ENCODE measurements at places on chromosomes 2 and 18.

DNA sequence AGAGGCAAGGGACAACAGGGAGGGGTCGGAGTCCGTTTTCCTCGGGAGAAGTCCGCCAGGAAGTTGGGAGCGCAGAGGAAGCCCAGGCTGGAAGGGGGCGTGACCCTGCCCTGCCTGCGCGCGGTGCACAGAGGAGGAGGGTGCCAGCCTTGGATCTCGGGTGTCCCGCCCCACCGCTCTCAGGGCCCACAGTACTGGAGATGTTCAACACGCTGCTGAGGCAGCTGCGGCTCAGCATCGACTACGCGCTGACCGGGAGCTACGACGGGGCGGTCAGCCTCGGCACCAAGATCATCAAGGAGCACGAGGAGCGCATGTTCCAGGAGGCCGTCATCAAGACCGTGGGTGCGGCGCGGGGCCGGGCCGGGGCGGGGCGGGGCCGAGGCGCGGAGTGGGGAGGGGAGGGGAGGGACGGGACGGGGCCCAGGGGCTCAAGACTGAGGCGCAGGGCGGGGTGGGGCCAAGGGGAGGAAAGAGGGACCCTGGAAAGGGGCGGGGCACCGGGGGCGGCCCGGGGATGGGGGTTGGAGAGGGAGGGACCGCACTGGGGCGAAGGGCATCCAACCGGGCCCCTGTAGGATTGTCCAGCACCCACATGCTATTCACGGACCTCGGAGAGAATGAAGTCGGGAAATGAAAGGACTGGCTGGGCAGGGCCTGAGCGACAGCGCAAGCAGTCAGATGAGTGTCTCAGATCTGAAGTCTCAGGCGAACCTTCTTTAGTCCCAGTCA is 36.6 kb downstream of the POMC start:
- peak; percentile 18 for DNase-seq

- DNase-seq = no peak
Measured at GRCh38 chr2:105403783-105404698, 5.2 kb upstream of the FHL2 start.

GRCh38 chr2:118492335-118492734 is 355.1 kb downstream of the EN1 start:
- DNase-seq = no peak

- peak; percentile 31 for DNase-seq
Measured at GRCh38 chr2:108534584-108535356, 500 bp downstream of the LIMS1 start.

DNA sequence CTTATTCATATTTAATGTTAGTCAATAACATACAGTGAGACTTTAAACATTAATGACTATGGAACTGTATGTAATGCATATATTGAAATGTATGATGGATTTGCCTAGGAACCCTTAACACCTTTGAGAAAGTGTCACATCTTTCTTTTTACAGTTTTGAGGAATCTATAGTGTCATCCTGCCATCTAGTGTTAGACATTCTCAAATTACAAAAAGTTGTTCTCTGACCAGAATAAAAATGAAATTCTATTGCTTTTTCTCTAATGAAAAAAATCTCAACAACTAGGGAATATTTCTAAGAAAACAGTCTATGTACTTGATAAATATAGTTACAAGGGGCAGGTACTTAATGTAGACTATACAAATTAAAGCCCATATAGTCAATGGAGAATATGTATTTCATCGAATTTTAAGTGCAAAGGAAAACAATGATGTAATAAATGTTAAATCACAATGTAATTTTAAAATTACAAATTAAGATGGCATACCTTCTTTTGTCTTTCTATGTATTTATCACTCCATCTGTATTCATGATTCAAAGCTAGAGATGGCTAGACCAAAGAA is 5.1 kb upstream of the CALCRL start:
- no peak for DNase-seq

DNA sequence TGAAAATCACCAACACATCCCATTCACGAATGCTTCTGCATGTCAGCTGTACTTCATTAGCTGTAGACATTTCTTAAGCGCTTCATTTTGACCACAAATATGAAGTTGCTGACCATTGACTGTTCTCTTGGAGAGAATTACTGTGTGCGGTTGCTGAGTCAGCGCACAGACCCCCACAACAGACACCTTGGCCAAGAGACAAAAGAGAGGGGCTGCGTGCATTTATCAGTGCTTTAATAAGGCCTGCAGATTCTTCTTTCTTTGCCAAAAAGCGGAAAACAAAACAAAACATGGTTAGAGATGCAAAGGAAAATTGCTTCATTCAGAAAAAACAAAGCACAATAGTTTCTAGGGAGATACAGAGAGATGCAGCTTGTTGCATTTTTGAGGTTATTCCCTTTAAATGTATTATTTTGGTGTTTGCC is 174.7 kb downstream of the ACKR3 start:
- no peak for DNase-seq

DNA sequence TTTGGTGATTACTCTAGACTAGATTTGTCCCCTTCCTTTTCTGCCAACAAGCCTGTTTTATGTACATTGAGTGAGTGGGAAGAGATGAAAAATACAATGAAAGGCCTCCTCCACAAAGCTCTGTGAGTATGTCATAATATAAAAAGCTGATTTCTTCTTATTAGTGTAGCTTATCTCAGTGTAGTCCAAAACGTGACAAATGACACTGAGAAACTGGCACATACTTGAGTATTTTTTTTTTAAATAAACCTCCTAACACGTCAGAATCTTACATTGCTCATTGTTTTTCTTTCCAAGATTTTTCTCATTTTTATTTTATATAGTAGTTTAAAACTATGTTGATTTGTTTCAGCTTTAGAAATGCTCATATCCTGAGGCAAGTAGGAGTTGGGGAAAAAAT is 17.9 kb upstream of the FIGN start:
- no peak for DNase-seq

GRCh38 chr2:36146765-36147164 is 208.8 kb upstream of the CRIM1 start:
- DNase-seq = no peak

- DNase-seq = no peak
Measured at GRCh38 chr2:14536976-14537375, 95.5 kb upstream of the LRATD1 start.

DNA sequence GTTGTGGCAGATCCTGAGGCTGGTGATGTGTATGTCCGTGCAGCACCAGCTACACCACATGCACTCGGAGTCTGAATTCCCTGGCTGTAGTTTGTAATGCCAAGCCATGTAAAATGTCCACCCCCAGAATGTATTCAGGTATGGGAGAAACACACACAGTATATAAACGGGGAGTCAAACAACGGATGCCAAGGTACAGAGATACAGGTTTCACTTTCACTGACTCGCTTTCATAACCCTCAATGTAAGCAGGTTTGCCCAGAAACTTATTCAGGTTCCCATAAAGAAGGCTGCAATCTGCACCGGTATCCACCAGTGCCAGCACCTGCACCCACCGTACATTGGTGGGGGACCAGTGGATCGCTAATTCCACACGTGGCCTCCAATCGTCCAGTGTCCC is 237.2 kb downstream of the MBD5 start:
- DNase-seq = no peak

GRCh38 chr2:15809404-15809803 is 130.9 kb upstream of the MYCN start:
- no peak for DNase-seq

GRCh38 chr2:133674066-133674432 is 105.8 kb upstream of the NCKAP5 start:
- DNase-seq = no peak

GRCh38 chr2:182115258-182115657 is 129.6 kb downstream of the PPP1R1C start:
- no peak for DNase-seq

All from T-helper 17 cell (primary cell).